Right ventricle myocardium inferior (tissue), 1 donor: ENCODE measurements at places on chromosomes 5 and 9. TPM values are rescaled to one million over a fixed set of nuclear protein-coding genes. Genes with fewer than 3 reads are reported as not detected.

QRFP gene
- total RNA-seq, result not detected

SPINK6 gene
- not detected for total RNA-seq

OR1J2 gene
- total RNA-seq, result not detected

GMCL2 gene
- not detected for total RNA-seq

SECISBP2 gene
- 16.4 TPM for total RNA-seq

SH3GL2 gene
- total RNA-seq, result 0.51 TPM

DNA sequence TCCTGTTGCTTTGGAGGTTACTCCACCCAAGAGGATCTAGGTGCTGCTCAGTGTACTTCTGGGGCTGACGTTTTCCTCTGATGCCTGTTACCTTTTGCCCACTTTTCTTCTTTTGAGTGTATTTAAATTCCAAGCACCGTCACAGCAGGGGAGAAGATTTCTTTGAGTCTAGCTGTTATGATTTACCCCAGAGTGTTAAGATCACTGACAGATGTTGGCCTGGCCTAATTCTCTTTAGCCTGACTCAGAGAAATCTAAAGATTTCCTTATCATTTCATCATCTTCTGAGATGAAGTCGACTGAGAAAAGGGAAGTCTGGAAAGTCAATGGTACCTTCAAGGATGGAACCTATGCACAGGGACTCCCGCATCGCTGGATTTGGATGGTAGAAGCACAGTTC is 191.5 kb downstream of the FBXL7 start:
- DNase-seq, result no peak

DNA sequence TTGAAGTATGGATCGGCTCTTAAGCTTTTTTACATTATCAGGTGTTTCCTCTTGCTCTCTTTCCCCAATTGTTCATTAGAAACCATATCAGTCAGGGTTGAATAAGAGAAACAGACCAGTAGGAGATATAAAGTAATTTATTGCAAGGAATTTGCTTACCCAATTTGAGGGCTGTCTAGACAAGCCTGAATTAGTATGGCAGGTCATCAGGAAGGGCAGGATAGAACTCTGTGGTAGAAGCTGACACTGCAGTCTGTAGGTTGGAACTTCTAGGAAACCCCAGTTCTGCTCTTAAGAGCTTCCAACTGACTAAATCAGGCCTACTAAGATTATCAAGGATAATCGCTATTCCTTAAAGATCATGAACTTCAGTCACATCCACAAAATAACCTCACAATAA is 24.3 kb downstream of the ISOC1 start:
- DNase-seq, result no peak

- no peak for DNase-seq
Measured at GRCh38 chr9:108196332-108197007, 659.3 kb downstream of the ACTL7B start.

GRCh38 chr9:130542457-130543228 is 36.7 kb upstream of the FUBP3 start:
- no peak for DNase-seq

DNA sequence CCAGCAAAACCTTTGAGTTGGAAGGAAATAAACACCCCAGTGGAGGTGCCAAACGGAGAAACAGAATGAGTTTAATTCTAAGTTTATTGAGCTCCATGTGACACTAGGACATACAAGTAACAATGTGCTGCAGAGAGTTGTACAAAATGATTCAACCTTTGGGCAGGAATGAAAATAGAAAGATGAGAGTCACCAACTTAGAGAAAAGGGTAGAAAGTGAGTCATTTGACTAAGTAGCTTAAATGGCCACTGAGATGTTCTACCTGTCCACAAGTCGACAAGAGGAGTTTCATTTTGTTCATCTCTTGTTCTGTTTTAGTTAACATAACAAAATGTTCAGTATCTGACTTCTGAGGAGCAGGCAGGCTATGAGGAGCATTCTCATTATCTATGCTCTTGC is 284.7 kb downstream of the NR2F1-AS1 start:
- DNase-seq, result no peak

DNA sequence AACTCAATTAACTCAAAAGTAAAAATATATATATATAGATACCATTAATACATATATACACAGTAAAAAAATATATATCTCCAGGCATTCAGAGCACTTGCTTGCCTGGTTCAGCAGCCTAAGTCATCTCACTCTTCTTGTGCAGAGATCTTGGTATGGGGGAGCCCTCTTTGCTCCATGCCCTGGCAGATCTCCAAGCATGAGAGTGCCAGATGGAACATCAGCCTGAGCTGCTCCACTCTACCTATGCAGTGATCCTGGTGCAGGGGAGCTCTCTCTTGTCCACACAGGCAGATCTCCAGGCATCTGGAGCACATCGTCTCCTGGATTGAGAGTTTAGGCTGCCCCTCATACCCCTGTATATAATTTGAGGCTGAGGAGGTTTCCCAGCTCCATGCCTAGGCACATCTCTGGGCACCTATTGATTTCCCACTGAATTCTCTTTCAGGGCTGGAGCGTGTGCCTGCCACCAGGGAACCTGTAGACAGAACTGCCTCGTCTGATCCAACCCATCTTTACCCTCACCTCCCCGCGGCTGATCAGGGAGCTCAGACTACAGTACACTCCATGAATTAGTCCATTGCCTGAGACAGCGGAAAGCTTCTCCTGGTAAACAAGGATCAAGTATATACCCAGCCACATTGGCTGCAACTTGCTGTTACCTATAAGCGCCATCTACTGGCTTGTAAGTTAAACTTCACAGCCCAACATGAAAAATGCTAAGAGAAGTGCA is 342.4 kb upstream of the GRIA1 start:
- DNase-seq, result no peak

DNA sequence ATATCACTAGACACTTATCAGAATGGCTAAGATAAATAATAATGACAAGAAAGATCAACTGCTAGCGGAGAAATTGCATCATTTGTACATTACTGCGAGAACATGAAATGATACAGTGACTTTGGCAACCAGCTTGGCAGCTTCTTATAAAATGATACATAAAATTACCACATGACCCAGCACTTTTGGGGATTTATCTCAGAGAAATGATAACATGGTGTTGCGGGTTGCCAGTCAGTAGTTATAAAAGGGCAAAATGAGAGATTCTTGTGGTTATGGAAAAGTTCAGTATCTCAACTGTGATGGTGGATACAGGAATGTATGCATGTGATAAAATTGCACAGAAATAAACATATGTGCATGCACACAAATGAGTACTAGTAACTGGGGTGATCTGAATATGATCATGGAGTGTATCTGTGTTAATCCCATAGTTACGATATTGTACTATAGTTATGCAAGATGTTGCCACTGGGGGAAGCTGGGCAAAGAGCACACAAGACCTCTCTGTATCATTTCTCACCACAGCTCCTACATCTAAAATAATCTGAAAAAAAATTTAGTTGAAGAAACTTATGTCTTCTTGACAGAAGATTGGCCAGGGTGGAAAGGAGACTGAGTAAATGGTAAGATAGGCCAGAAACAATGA is 128.9 kb downstream of the NXNL2 start:
- DNase-seq, result no peak

- no peak for DNase-seq
Measured at GRCh38 chr5:96648593-96648992, 13.6 kb upstream of the CAST start.

GRCh38 chr5:10400831-10401230 is 40.8 kb upstream of the ROPN1L start:
- DNase-seq, result no peak

DNA sequence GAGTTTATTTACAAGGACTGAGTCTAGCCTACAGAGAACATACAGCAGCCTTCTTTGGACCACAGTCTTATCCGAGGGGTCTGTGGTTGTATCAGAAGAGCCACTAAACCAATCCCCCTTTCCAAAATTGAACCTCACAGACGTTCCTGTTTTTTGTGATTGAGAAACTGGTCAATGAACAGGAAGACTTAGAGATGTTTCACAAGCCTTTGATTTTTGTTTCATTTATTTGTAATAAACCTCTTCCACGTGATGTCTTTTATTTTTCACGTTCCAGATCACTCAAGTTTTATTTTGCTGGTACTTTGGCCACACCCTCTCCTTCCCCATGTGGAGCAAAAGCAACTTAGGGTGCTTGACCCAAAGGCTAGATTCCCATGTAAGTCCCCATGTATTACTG is 16.1 kb downstream of the CCT5 start:
- no peak for DNase-seq

DNA sequence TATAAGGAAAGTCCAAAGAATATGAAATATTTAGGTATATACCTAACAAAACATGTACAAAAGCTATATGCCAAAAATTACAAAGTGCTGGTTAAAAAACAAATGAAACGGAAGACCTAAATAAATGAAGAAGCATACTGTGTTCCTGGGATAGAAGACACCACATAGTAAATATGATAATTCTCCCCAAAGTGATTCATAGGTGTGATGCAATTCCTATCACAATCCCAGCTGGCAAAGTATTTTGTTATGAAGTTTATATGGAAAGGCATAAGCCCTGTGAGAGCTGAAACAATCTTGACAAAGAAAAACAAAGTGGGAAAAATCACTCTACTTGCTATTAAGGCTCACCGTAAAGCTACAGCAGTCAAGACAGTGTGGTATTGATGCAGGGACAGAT is 2.6 kb upstream of the SMIM23 start:
- no peak for DNase-seq

DNA sequence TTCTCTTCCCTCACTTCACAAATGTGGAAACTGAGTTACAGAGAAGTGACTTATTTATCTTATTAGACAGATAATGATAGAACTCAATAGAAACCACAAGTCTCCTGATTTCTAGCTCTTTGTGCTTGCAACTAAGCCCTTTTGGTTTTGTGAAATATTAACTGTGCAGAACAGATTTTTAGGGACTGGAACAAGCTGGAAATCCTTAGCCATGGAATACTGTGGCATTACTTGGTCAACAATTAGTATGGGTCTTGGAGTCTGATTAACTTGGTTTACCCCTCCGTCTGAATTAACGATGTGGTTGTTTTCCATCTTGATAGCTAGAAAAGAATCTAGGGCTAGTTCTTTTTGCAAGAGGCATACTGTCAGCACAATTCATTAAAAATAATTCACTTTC is 584 bp upstream of the KLF9 start:
- no peak for DNase-seq

GRCh38 chr5:136200761-136201160 is 7.8 kb upstream of the SMIM32 start:
- DNase-seq, result no peak

DNA sequence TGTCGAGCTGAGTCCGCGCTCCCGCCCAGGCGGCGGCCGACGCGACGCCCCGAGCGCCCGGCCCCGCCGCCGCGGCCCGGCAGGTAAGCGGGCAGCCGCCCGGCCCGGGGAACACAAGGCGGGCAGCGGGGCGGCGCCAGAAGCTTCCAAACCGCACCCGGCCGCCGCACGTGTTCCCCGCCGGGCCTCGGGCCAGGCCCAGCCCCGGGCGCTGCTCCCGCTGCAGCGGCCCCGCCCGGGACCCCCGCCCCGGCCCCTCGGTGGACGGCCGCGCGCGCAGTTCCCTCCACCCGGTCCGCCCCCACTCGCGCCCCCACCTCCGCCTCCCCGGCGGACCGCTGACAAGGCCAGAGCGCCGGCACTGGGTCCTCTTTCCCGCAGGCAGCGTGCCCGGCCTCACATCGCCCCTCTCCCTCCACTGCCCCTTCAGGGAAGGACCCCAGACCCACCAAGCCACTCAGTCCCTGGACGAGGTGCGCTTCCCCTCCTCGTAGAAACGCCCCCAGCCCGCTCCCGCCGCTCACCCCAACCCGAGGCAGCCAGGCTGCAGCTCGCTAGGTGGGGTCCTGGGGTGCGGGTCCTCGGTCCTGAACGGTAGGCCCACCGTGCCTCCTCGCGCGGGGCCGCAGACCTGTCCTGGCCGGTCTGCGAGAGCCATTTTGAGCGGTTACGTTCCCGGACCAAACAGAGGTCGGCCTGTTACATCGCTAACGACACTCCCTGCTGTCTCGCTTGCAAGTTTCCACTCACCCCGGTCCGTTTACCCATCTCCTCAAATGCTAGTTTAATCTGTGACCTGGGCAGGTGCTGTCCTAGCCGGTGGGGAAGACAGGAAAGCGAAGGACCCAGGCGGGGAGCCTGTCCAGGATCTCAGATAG is 475 bp downstream of the WDR5 start:
- DNase-seq, result peak; percentile 76

GRCh38 chr5:67178966-67179365 is 17.6 kb downstream of the CD180 start:
- DNase-seq, result no peak

- no peak for DNase-seq
Measured at GRCh38 chr5:77843570-77844372, 67.6 kb upstream of the TBCA start.

- no peak for DNase-seq
Measured at GRCh38 chr5:44389823-44390143, 563 bp upstream of the FGF10 start.
